ENCODE measurements at places on chromosomes 6 and 20.

GRCh38 chr6:39688494-39688893 is 36.7 kb downstream of the KIF6 start:
- DNase-seq = no peak

DNA sequence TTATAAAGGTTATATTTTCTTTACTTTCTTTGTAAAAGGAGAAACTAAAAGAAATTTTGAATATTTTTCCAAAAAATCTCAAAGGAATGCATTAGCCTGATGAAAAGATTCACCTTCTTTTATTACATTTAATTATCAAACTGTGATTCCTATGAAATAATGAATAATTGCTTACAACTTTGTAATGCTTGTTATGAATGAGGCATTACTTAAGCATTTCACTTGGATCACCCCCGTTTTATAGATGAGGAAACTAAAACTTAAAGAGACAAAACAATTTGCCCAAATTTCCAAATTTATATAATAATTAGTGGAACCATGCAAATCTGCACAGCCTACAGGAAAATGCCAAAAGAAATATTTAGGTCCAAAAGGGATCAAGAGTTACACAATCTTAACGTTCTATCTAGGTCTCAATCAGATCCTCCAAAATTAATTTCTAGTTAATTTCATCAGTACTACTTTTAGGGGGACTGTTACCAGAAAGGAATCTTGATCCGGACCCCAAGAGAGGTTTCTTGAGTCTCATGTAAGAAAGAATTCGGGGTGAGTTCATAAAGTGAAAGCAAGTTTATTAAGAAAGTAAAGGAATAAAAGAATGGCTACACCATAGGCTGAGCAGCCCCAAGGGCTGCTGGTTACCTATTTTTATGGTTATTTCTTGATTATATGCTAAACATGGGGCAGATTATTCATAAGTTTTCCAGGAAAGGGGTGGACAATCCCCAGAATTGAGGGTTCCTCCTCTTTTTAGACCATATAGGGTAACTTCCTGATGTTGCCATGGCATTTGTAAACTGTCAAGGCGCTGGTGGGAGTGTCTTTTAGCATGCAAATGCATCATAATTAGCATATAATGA is 288.0 kb downstream of the ADGB start:
- DNase-seq = no peak

DNA sequence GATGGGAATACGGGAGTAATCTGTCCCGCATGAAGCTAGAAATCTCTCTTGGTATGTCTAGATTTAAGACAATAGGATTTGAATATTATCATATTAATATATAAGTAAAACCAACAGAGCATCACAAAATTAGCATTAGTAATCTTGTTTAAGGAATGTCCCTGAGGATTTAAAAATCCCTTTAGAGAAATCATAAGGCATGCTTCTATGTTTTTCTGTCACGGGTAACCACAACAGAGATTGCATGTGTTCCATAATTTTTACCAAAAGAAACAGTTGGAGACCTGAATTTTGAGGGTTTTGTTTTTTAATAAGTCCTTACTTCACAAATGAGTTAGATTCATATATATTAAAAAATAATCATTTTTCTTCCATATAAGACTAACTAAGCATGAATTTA is 146.8 kb downstream of the GJA1 start:
- no peak for DNase-seq

- no peak for DNase-seq
These were observed 114.2 kb downstream of the LAMP5 start for GRCh38 chr20:9628589-9628988.

DNA sequence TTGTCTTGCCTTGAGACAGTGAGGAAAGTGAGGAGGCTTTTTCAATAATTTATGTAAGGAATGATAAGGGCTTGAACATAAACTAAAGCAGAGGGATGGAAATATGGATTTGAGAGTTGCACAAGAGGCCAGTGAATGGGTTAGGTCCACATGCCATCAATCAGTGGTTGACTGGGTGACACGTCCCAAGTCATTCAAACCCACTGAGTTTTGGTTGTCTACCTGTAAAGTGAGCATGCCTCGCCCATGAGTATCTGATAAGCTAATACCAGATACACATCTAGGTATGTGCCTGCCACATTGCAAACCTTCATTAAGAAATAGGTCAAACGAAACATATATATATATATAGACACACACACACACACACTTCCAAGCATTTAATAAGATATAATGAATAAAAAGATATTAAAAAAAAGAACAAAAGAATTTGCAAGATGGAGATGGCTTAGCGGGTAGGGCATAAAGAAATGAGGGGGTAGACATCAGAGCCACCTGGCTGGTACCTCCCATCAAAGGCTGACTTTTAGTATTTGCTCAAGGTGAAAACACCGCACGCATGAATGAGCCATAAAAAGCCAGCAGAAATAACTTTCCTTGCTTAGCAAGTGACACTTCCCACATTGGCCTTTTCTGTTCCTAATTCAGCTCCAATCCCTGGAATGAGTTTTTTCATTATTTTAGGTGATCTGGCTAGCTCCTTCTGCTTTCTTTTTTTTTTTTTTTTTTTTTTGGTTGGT is 109.1 kb upstream of the GGTLC1 start:
- no peak for DNase-seq

DNA sequence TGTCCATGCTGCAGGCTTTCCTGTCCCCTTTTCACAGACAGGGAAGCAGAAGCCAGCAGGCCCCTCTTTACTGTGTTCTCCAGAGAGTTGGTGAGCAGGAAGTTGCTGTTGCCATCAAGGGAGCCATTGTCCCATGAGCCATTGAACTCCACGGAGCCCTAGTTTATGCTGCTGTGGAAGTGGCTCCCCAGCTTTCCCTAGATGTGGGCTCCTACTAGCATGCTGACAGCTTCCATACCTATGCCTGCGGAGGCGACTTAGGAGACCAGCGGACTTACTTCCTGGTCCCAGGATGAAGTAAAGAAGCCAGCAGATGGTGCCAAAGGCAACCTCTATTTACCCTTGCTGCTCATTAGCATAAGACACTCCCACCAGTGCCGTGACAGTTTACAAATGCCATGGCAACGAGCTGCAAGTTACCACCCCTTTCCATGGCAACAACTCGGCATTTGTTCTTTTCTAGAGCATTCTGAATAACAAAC is 30.8 kb upstream of the FKBP1A start:
- no peak for DNase-seq

DNA sequence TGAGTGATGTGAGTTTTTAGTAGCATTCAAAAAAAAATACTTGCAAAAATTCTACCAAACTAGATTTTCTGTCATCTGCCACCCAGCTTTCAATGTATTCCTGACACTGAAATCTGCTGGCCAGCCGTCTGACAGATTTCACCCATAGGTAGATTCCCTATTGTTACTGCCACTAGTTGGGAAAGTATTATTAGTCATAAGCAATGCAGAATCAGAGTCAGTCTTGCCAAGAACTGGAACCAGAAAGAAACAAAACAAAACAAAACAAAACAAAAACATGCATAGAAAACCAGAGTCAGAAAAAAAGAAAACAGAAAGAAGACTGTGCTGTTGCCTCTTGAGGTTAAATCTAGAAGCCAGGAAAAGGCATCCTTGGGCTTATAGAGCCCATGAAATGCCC is 293.1 kb upstream of the KCNQ5 start:
- no peak for DNase-seq

GRCh38 chr20:23200914-23201313 is 114.8 kb upstream of the CD93 start:
- no peak for DNase-seq

Data from dorsolateral prefrontal cortex (tissue), 122 donors.